ENCODE measurements at places on chromosomes 7 and 10. TPM values are rescaled to one million over a fixed set of nuclear protein-coding genes. Genes with fewer than 3 reads are reported as not detected.

The CPA4 gene
- total RNA-seq: 0.74 TPM

The VSTM2A gene
- total RNA-seq: not detected

The GPR37 gene
- total RNA-seq: 0.14 TPM

- DNase-seq: no peak
Observed at GRCh38 chr10:33095867-33096815, 138.1 kb upstream of the ITGB1 start.

DNA sequence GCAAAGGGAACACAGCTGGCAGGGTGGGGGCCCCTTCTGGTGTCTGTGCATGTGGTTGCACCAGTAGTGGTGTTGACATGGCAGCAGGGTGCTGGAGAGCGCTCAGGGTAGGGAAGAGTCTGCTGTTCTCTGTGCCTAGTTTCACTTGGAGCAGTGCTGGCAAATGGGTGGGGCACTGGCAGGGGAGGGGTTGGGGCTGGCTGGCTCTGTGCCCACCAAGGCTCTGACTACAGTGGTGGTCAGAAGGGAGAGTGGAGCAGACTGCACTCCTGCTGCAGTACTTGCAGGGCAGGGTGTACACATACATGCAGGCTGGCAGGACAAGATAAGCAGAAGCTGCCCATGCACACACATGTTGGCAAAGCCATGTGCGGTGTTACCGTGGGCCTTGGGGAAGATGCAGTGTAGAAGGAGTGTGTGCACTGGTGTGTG, 18.2 kb downstream of the FAM25A start:
- no peak for DNase-seq

GRCh38 chr10:49275896-49276295, 23.1 kb upstream of the C10orf71 start:
- DNase-seq: no peak

DNA sequence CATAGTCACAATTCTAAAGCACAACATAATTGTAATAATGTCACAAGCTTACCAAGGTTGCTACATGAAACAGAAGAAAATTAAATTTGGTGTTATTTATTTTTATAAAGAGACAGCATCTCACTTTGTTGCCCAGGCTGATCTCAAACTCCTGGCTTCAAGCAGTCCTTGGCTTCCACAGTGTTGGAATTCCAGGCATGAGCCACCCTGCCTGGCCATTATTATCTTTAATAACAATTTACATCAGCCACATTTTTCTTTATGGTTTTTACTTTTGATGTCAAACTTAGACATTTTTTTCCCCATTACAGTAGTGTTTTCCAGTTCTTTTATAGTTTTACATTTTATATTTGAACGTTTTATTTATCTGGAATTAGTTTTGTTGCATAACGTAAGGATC, 46.7 kb downstream of the BMPR1A start:
- no peak for DNase-seq

Data from dermis blood vessel endothelial cell (primary cell).